ENCODE measurements at places on chromosomes 6 and 20.
A peak's percentile ranks its signal among the peaks of the same experiment; 100 is the strongest.

DNA sequence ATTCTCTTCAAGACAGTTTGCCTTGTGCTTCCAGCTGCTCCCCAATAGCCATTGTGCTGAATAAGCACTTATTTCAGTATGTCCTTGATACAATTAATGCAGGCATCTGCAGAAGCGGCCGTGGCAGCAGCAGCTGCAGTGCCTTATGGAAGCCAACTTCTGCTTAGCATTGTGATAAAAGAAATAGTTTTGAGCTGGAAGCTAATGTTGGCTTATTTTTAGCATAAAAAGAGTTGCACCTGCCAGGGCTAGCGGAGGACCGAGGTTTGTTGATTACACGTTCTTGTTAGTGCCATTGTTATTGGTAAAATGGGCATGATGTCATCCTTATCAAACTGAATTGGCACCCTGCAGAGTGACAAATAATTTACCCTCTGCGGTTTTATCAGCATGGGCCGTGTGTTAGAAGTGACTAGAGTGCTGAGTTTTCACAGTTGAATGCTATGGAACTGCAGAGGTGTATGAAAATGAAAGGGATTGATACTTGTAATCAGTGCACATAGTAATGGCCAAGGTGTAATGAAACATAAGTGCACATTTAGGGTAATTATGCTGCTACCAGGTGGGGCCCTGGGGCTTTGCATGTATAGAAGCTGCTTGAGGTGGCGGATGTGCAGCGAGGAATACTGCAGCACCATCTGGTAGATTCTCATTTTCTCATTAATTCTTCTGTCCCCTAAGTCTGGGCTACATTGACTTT lies 334.3 kb downstream of the CDKAL1 start:
- DNase-seq: peak; percentile 9

GRCh38 chr6:90369024-90369519 lies 72.4 kb upstream of the BACH2 start:
- DNase-seq: peak; percentile 99

DNA sequence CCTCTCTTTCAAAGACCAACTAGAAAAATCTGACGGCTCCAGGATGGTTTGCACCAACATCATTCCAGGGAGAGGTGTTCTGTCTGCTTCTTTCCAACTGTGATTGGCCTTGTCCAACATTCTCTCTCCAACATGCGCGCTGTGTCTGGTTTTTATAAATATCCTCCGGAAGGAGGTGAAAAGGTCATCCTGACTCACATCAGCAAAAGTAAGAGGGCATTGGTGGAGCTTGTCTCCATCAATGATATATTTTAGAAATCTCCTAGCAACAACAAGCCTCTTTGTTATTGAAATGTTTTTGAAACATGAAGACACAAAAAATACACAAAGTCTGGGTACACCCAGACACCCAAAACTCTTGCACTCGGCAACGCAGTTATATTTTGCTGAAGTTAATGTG lies 475.3 kb upstream of the JARID2 start:
- peak; percentile 52 for DNase-seq

GRCh38 chr6:56522495-56523270 lies 120.0 kb downstream of the DST start:
- no peak for DNase-seq

DNA sequence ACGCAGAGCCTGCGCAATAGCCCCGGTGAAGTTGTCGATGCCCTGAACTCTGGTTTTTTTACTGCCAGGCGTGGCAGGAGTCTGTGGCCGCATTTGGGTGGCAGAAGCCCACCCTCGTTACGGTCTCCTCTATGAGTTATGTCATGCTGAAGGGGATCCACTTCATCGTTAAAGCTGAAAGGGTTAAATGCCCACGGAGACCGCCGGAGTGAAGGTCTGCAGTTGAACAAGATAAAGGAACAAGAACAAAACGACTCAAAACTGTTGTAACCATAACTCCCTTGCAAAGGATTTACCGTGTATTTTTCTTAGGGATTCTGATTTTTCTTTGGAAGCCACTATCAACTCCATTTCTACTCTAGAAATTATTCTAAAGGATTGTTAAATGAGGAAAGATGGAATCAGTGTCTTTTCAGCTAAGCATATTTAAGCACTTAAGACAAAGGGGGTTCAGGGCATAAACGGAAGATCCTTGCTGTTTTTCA lies 501 bp upstream of the ELOVL5 start:
- DNase-seq: no peak

- DNase-seq: no peak
Measured at GRCh38 chr6:63261820-63262219, 50.6 kb downstream of the FKBP1C start.

GRCh38 chr6:2634139-2634964 lies 116.4 kb downstream of the MYLK4 start:
- peak; percentile 92 for DNase-seq

DNA sequence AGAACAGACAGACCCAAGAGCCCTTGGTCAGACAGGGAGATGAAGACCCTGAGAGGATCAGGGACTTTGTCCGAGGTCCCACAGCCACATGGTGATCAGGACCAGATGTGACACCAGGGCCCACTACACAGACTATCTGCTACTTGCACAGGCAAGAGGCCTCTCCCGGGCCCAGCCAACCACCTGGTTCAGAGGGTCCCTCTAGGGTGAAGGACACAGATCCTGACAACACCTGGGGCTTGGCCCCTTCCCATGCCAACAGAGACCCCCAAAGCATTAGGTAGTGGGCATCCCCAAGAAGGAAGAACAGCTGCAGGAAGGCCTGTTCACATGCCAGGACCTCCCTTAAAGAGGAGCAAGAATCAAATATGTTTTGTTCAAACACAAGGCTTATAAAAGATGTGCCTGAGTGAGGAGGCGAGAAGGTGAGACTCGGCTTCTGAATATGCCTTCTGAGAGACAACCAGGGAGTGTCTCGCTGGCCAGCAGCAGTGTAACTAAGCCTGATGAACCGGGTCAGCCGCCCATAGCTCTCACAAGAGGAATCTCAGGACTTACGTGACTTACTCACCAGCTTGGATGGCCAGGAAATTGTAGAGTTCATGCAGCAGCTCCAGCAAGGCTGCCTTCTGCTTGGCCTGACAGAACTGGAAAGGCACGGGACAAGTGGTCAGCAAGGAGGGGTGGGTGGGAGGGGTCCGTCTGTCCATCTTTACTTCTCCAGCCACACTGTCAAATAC lies 5.0 kb downstream of the LEMD2 start:
- no peak for DNase-seq

GRCh38 chr6:167409694-167410093 lies 84.8 kb downstream of the TTLL2 start:
- no peak for DNase-seq

DNA sequence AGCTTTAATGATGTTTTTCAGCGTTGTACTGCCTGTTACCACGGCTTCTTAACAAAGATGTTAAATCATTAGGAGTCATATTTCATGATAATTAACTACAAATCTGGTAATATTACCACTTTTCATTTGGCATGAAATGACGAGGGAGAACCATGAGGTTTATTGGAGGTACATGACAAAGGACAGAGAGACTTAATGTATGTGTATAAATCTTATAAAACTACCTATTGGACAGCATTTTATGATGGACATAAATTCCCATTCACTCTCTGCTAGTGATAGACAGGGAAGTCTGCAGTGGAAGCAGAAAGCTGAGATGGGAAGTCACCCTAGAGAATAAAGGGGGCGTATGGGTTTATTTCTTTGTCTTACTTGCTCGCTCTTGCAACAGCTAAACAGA lies 949.9 kb upstream of the FLRT3 start:
- DNase-seq: no peak

- no peak for DNase-seq
Measured at GRCh38 chr20:46269372-46269771, 38.9 kb downstream of the CDH22 start.

- no peak for DNase-seq
Measured at GRCh38 chr6:1635305-1636010, 25.7 kb downstream of the FOXC1 start.

GRCh38 chr6:45685076-45685475 lies 307.3 kb upstream of the SUPT3H start:
- DNase-seq: peak; percentile 44

DNA sequence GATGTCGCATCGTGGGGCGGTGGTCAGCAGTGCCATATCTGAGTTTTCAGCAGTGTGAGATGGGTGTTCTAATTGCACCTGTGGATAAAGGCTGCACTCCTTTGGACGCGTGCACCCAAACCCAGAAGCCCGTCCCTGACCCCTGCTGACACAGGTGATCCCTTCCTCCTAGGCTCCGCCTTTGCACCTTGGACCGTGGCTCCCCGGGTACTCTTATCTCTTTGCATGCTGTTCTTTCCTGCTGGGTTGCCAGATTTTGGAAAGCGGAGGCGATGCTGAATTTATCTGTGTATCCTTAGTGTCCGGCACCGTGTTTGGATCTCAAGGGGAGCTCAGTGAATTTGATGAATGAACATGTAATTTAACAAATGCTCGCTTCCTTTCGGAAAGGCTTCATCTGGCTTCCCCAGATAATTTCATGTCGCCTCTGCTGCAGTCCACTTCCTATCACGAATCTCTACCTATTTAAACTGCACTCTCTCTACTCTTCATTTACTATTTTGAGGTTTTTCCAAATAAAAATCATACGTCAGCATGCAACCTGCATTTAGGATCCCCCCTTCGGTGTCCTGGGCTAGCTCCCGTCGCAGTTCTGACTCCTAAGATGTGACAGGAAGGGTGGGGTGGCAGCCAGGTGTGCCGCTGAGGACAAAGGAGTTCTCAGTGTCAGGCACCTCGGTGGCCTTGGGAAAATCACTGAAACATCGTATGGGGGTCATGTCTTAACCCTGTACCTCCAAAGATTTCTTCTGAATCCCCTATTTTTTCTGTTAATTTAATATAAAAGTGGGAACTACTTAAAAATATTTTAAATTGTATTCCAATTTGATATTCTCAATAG lies 753 bp upstream of the PERP start:
- no peak for DNase-seq

GRCh38 chr6:148223424-148223842 lies 119.2 kb upstream of the SASH1 start:
- peak; percentile 32 for DNase-seq

DNA sequence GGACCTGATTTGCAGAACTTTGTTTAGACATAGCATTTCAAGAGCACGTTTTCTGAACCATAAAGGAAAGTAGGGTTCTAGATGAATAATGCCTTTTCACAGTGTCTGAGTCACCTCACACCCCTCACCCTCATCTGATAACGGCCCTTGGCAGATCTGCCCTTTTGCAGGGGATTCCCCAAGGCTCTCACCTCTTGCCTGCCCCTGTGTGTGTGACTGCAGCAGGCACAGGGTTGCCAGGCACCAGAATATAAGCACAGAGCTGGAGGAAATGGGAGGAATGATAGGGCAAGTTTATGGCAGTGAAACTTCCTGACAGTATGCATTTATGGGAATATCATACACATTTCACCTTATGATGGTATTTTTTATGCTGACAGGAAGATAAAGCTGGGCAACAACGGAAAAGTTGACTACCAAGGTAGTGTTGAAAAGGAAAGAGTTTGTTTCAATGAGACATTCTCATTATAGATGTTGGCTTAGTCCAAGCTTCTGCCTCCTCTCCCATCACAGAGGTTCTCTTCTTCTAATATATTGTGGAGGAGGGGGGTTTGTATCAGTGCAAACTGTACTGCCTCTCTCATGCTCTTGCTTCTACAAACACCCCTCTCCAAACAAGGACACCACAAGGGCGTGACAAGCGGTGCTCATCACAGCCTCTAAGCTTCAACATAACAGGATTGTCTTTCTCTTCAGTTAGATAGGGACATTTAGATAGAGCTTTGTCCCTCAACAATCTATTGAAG lies 101.5 kb upstream of the BACH2 start:
- DNase-seq: peak; percentile 57

GRCh38 chr6:144156338-144156737 lies 6.0 kb downstream of the STX11 start:
- DNase-seq: no peak

GRCh38 chr20:2920473-2920872 lies 47.2 kb downstream of the PTPRA start:
- DNase-seq: no peak

GRCh38 chr6:134235937-134236751 lies 81.8 kb downstream of the SGK1 start:
- peak; percentile 78 for DNase-seq

DNA sequence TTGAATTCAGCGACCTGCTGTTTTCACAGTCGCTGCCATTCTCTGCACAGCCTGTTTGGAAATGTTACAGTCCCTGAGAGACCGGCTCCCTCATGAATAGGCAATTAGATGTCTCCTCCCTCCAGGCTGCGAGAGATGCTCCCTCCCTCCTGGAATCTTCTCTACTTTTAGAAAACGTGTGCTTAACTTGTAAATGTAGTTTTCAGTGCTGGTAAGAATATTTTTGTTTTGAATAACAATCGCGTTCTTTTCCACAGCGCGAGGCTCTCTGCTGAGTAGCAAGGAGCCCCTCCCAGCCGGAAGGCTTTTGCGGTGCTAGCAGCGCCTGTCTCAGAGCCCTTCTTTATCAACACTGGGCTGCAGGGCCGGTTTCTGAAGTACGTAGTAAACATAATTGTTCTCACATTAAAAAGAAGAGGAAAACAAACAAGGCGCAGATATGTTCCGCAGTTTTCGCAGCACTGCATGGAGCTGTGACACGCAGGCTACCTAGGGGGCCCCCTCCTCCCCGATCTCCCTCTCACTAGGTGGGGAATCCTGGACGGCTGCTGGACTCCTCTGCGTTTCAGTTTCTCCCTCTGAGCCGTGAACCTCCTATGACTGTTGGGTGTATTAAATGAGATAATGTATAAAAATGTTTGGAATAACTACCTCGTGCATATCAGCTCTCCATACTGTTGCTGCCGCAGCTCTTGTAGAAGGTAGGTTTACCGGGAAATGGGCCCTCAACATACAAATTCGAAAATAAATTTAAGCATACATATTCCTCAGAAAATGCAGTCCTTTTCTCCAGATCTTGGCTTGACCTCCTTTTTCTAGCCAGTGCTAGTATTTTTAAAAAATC lies 79.0 kb upstream of the SPACA1 start:
- peak; percentile 48 for DNase-seq

DNA sequence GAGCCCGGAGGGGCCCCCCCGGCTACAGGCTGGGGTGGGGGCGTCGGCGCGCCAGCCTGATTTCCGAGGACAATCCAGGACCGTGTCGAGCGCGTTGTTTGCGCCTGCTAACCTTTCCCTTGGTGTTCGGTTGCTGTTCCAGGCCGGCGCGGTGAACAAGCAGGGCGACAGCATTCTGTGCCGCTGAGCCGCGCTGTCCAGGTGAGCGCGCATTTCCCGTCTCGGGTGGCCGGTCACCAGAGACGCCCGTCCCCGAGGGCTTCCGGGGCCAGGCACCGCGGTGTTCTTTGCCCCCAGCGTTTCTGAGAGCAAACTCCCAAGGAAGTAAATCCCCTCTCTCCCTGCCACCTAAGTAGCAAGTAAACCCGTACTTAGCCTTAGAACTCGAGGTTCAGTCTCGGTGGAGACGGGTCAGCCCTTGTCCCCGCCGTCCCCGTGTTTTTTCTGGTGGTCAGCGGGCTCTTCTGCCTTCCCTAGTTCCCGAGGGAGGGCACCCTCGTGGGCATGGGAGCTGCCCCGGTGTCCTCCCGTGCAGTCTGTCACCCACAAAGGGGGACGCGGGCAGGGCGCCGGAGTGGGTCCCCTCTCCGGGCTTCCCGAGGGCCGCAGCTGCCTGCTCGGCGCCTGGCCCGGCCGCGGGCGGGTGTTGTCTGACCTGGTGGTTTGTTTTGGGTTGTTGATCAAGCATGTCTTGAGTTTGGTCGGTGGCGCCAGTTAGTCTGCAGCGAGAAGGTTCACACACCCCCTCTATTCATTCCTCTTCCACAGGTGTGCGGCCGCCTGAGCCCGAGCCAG lies 1.5 kb downstream of the ID4 start:
- DNase-seq: peak; percentile 70
